ENCODE measurements at places on chromosomes 12 and 14. TPM values are rescaled to one million over a fixed set of nuclear protein-coding genes. Genes with fewer than 3 reads are reported as not detected.

The TAS2R13 gene
- not detected for total RNA-seq

The P2RX4 gene
- 20.8 TPM for total RNA-seq

The SRRM4 gene
- not detected for total RNA-seq

The C12orf75 gene
- total RNA-seq = 126 TPM

The RPS6KL1 gene
- 0.50 TPM for total RNA-seq

The GPR135 gene
- total RNA-seq = 1.0 TPM

The ADAM20 gene
- not detected for total RNA-seq

The APOF gene
- not detected for total RNA-seq
